Stimulated activated CD4-positive, alpha-beta T cell treated with anti-CD3 and anti-CD28 coated beads, Interleukin-12 subunit alpha, Interleukin-12 subunit beta, amount 100 ng/mL, for 48 hours (primary cell): ENCODE measurements at places on chromosomes 13 and 19.

- no peak for DNase-seq
Observed at GRCh38 chr13:27374126-27374613, 50.2 kb upstream of the GTF3A start.

GRCh38 chr13:51453207-51453958 lies 547 bp upstream of the INTS6 start:
- peak; percentile 60 for DNase-seq

GRCh38 chr19:28492621-28493020 lies 720.3 kb downstream of the UQCRFS1 start:
- DNase-seq: no peak

GRCh38 chr19:29084266-29084665 lies 128.7 kb downstream of the UQCRFS1 start:
- no peak for DNase-seq

GRCh38 chr13:35884211-35884760 lies 246.9 kb downstream of the DCLK1 start:
- DNase-seq: no peak

DNA sequence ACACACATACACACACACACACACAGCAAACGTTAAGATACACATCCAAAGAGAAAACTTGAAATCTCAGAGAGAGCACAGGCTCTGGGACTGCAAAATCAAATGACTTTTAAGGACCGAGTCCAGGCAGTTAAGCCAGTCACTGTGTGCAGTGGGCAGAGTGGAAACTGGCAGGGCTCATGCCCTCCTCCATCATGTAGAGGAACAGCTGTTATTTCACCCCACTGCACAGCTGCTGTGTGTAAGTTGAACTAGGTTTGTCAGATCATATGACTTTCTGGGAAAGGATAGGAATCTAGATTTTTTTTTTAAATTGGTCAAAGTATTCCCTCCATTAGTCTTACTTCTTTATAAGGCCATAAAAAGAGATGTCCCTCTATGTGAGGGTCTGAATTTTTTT lies 1002.1 kb downstream of the UQCRFS1 start:
- DNase-seq: no peak

DNA sequence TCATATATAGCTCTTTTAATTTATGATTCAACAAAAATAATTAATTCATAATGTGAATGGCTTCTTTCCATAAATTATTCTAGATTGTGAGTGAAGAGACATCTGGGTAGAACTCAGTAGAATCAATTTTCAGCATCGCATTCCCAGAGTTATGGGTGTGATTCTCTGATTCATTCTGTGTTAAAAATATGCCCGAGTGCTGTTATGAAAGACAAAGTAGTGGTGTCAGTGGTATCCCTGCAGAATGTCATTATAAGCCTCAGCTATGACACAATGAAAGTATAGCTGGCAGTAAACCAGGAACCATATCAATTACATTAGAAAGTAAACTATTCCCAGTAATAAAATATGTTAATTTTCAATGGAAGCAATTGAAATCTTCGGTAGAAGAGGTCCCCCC lies 480.5 kb upstream of the SLITRK1 start:
- DNase-seq: no peak
